ENCODE measurements at places on chromosomes 6 and 20. TPM values are rescaled to one million over a fixed set of nuclear protein-coding genes. Genes with fewer than 3 reads are reported as not detected.

Gene POFUT1
- total RNA-seq, result 24.6 TPM

Gene RGS17
- 2.8 TPM for total RNA-seq

Gene KCNS1
- under 0.01 TPM for total RNA-seq

Gene ADGRF5
- 57.3 TPM for total RNA-seq

Gene SEL1L2
- total RNA-seq, result not detected

Gene KIFC1
- total RNA-seq, result 4.2 TPM

Gene EYA4
- total RNA-seq, result 0.40 TPM

- no peak for DNase-seq
Observed at GRCh38 chr6:119196715-119197114, 118.3 kb upstream of the FAM184A start.

DNA sequence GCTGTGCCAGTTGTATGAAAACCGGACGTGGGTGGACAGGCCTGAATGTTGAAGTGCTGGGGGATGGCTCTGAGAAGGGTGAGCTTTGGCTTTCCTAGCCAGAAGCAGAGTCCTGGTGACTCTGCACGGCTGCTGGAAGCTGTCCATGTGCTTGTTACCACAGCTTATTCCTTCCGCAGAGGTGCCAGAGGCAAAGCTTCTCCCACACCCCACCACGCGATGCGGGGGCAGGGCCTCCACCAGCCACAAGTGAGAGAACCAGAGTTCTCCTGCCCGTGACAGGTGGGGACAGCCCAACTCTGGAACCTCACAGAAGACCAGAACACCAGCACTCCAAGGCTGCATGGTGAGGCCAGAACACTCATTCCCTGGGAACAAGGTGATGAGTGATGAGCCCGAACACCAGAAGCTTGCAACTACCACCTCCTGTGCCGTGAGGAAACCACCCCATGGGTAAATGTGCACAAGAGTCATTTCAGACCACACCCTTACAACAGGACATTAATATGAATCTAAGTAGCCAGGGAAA is 36.7 kb downstream of the JAG1 start:
- peak; percentile 64 for DNase-seq

DNA sequence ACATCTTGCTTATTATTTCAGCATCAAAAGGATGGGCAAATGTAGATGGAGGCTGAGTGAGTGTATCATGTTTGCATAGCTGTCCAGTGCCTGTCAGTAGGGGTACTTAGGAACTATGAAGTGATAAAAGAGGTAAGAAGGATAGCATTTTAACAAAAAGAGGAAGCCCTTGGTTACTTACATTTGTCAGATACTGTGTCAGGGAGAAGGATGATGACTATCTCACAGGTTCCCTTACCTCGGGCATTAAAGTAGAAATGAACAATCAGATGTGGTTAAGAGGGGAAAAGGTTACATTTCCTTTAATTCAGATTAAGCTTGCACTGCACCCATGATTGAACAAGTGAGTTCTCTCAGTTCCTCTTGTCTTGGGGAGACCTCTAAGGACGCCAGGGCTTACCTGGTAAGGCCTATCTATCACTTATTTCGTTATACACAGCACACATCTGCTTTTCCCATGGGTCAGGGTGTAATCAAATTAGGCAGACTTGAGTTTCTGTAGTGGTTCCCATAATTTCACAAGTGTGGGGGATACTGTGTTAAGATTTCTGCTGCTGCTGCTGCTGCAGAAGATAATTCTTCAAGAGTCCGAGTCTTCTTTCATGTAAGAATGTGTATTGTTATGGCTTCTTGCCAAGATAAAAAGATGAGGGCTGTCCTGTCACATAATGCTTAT is 4.5 kb downstream of the FOXO3 start:
- peak; percentile 34 for DNase-seq

DNA sequence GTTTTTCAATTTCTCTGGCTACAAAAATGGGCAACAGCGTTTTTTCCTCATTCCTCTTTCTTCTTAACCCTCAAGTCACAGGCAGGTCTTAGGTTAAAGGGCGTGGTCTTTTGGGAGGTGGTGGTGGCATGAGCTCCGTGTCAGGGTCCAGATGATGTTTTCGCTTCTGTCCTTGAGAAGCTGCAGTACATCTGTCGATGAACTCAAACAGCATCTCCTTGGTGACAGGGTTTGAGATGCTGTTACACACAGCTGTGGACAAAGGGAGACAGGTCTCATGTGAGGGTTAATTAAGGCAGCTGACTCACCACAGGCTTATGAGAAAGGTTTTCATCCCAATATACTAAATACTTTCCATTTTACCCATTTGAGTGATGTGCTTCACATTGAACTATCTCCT is 350.8 kb downstream of the RNGTT start:
- DNase-seq, result no peak

- no peak for DNase-seq
Observed at GRCh38 chr20:14925300-14925699, 587.9 kb upstream of the FLRT3 start.

- no peak for DNase-seq
Observed at GRCh38 chr20:9555781-9556180, 41.4 kb downstream of the LAMP5 start.

GRCh38 chr6:162750776-162751175 is 23.0 kb downstream of the PACRG start:
- no peak for DNase-seq

- no peak for DNase-seq
Observed at GRCh38 chr6:164928057-164928727, 381.2 kb downstream of the C6orf118 start.

GRCh38 chr20:25452333-25452732 is 44.9 kb downstream of the GINS1 start:
- DNase-seq, result no peak

GRCh38 chr6:13462458-13463327 is 24.7 kb downstream of the GFOD1 start:
- no peak for DNase-seq

DNA sequence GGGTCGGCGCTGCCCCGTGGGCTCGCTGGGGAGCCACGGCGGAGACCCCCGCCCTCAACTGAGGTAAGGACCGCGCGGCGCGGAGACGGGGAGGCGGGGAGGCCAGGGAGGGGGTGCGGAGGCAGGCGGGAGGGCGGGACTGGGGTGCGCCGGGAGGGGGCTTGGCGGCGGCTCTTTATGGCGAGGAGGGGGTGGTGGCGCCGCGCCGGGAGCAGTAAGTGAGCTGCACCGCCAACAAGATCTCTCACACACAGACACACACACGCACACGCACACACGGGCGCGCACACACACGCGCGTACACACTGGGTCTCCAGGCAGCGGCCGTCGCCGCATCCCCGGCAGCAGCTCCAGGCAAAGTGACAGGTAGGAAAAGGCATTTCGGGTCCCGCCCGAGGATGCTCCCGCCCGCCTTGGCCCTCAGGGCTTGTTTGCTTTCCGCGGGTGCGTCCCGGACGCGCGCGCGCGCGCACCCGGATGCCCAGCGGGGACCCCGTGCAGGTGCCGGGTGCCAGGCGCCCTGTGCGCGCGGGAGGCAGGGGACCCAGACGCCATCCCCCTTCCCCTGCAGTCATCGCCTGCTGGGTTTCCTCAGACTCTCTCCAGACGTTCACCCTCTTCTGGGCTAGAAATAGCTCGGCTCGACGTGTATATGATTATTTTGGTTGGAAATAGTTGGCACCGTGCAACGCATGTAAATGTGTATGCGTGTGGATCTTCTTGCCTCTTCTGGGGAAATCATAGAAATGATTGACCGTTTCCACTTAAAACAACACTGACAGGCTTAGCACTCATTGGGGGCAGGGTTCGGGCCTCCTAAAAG is at the start of gene PLCB4:
TSS of gene PLCB4 (plus strand) at position 247 of the 823 bp plus-strand sequence. CDS start 238,728 bp downstream, outside the sequence.
- DNase-seq, result peak; percentile 12

- no peak for DNase-seq
Observed at GRCh38 chr6:84801250-84801649, 36.9 kb upstream of the TBX18 start.

DNA sequence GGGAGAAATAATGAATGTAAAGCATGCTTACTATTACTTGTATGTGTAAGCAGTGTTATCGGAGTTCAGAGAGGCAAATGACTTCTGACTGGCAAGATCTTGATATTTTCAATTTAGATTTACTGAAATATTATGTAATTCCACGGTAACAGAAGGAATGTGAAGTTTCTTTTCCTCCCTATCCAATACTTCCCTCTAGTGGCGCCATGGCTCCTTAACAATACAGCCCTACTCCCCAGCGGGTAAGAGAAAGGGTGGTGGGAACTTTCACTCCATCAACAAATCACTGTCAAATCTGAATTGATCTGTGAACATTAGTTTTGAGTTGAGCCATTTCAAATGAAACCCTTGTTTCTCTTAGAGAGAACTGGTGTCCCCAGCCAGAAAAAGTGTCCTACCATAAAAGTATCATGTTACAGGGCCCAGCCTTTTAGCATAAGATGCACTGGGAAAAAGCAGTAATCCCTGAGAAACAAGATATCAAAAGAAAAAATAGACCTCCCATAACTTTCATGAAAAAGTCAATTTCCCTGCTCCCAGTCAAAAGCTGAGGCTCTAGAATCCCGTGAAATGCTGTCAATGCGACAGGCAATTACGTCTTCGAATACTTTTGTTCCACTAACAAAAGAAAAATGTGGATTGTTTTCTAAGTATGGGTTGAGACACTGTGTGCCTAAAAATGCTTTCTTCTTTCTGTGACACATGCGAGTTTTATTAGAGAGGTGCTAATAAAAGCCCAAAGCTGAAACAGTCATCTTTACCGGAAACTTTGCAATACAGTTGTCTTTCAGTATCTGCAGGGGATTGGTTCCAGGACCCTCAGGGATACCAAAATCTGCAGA is 12.9 kb downstream of the COX7A2 start:
- peak; percentile 69 for DNase-seq

GRCh38 chr6:112176175-112176574 is 78.2 kb downstream of the LAMA4 start:
- DNase-seq, result no peak

GRCh38 chr6:24064106-24064505 is 61.9 kb upstream of the NRSN1 start:
- no peak for DNase-seq

DNA sequence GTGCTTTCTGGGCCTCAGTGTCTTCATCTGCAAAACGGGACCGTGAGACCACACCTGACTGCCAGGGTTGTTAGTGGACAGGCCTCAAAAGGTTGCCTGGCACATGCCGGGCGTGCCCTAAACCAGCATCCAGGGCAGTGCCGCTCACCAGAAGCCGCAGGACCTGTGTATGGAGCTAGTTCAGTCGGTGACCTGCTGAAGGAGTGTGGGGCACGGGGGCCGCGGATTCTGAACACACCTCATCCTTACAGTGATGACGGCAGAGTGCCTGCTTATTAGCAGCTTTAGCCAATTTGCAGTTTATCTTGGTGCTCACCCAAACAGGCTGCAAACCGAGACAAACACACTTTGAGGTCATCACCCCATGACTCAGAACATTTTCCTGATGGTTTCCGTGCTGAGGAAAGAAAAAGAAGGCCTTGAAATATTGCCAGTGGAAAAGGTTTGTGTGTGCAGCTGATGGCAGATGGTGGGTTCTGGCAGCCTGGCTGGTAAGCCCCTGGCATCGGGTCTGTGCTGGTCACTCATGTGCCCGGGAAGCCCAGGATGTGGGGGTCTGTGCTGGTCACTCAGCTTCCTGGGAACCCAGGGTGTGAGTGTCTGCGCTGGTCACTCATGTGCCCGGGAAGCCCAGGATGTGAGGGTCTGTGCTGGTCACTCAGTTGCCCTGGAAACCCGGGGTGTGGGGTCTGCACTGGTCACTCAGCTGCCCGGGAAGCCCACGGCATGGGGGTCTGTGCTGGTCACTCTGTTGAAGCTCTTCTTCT is 153.8 kb downstream of the ERMARD start:
- peak; percentile 95 for DNase-seq

- no peak for DNase-seq
Observed at GRCh38 chr6:88105741-88106340, 58.2 kb downstream of the SPACA1 start.

Data from lung microvascular endothelial cell (primary cell).